ENCODE measurements at places on chromosomes 4 and X.

DNA sequence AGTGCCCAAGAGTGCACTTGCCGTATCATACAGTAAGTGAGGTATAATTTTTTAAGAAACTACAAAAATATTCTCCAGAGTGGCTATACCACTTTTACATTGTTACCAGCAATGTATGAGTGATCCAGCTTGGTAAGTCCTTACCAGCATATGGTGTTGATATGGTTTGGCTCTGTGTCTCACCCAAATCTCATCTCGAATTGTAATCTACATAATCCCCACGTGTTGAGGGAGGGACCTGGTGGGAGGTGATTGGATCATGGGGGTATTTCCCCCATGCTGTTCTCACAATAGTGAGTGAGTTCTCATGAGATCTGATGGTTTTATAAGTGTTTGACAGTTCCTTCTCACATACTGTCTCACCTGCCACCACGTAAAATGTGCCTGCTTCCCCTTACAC lies 44.8 kb downstream of the RBMX start:
- no peak for DNase-seq

DNA sequence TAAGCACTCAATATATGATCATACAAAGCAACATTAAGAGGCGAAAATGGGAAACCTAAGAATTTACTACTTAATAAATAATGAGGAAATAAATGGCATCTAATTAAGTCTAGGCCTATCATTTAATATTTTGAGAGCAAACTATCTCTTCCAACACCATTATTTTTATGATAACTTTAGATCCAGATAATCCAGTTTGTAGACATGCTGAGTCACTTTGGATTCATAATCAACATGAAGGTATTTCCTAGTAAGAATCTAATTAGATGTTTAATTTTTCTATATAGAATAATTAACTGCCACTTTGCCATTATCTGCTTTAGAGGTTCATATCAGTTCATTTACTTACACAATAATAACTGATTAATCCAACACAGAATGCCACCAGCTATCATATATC lies 336.2 kb downstream of the INPP4B start:
- DNase-seq: no peak

DNA sequence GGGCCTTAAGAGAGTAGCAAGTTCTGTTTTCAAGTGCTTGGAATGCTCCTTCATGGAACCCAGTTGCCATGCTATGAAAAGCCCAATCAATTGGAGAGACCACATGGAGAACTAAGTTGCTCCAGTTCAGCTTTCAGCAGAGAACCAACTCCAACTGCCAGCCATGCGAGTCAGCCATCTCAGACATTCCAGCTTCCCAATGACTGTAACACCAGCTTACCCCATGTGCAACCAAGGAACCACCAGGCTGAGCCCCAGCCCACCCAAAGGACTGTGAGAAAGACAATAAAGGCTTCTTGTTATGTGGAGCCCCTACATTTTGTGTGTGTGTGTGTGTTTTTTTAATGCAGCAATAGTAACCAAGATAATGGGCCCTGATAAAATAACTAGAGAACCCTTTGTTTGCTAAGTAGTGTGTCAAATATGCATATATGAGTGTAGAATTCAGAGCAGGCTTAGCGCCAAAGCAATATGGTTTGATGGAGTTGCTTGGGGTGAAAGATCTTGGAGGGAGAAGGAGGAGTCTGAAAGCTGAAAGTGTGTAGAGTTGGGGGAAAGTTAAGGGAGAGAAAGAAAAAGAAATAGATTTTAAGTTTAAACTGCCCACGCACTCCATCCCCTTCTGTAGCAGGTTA lies 35.0 kb upstream of the CCKAR start:
- no peak for DNase-seq

DNA sequence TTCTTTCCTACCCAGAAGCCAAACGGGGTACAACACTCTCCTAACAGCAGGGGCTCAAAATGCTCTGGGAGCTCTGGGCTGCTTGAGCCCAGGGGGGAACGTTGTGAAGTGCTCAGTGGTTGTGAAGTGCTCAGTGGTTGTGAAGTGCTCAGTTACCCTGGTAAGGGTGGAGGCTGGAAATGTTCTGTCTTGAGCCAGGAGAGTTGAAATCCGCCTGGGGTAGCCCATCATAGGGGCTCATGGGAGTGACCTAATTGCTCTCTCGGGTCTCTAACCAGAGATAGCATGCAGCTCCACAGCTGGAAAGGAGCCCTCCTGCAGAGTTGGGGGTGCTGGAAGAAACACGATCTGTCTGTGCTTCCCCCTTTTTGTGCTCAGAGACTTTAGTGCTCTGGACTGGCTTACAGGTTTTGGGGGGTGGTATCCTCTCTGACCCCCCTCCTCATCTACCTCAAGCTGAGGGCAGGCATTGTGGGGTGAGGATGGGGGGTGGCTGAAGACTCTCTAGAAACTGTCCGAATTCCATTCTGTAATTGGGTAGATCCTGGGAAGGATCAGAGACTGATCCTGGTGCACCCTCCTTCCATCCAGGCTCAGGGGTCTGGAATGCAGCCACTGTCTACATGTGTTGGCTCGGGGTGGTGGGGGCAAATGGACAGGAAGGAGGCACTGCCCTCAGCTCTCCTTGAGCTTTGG lies 2.7 kb downstream of the EFNB1 start:
- DNase-seq: no peak

GRCh38 chrX:134764202-134764785 lies 106.0 kb upstream of the PLAC1 start:
- DNase-seq: no peak

DNA sequence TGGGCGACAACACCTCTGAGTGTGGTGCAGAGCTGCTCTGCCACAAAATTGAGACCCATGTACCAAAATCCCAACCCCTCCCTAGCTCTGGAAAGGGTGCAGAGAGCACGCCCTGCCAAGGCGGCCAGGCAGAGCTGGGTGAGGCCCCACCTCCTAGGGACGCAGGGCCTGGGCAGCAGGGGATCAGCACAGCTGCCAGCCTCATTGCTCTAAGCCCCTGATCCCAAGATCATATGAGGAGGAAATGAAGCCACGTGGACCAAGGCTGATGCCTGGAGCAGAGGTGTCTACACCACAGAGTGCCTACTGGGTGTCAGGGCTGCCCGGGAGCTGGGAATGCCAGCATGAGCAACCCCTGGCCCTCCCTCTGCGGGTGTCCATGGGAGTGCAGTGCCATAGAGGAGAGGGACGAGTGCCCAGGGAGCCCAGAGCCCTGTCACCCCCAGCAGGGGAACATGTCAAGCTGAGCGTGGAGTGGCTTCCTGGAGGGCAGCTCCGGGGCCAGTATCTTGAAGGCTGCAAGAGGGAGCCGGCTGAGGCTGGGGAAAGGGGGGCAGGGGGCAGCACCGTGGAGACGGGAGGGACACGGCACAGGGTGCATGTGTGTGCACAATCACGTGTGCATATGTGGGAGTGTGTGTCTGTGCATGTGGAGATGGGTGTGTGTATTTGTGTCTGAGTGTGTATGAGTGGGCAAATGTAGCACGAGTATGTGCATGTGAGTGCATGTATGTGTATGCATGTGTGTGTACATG lies 63.9 kb upstream of the PSAPL1 start:
- no peak for DNase-seq

GRCh38 chr4:3871181-3871852 lies 105.1 kb downstream of the ADRA2C start:
- DNase-seq: no peak

GRCh38 chrX:56550667-56551066 lies 12.8 kb upstream of the UBQLN2 start:
- DNase-seq: no peak

- DNase-seq: no peak
Observed at GRCh38 chr4:182494103-182494502, 250.9 kb downstream of the TENM3 start.

DNA sequence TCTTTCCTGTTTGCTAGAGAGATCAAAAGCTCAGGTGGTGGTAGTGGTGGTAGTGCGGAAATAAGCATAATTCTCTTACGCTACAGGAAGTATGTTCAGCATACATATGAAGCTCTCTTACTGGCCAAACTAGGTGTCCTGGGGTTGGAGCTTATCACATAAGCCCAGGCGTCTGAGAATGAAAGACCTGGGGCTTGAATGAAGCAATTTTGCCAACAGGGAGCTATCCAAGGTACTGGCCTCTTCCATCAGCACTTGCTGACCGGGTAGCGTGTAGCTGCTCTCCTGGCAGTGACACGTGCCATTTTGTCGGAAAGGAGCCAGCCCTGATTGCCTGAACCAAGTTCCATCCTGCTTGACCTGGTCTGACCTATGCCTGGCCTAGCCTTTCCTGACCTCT lies 65.9 kb upstream of the HPF1 start:
- DNase-seq: no peak

GRCh38 chr4:6192245-6192644 lies 8.1 kb downstream of the JAKMIP1 start:
- DNase-seq: no peak

GRCh38 chr4:25065431-25065858 lies 34.7 kb upstream of the LGI2 start:
- DNase-seq: no peak

DNA sequence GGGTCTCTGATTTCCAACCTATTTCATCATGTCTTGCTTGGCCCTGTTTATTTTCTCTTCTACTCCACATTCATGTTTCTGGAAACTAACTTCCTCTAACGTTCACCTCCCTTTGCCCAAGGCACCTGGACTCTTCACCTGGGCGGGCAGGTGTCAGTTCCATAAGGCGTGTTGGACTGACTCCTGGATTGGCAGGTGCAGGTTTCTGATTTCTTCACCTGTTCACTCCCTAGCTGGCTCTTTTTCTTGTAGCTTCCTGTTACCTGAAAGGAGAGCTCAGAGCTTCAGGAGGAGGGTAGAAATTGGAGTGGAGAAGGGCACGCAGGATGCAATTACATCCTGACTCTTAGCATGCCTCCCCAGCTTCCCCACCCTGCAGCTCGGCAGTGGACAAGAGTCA lies 350.8 kb upstream of the KLF3 start:
- DNase-seq: no peak

DNA sequence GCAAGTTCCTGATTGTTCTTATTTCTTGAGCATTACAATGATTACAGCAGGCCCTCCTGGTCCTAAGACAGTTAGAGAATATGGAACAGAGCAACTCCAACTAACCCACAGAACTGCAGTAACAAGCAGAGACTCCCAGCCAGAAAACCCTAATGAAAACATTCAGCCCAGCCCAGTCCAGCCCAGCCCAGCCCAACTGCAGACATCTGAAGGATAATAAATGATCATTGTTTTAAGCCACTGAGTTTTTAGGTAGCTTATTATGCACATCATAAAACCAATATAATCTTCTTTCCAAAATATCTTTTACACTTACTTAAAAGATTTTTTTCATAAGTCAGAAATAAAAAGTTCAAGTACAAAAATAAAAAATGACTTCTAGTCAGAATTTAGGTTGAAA lies 51.3 kb downstream of the SPOCK3 start:
- DNase-seq: peak; percentile 29

GRCh38 chrX:39705290-39705689 lies 392.5 kb downstream of the BCOR start:
- no peak for DNase-seq

GRCh38 chr4:123744664-123745290 lies 348.2 kb downstream of the SPRY1 start:
- no peak for DNase-seq

GRCh38 chr4:20428436-20429160 lies 176.9 kb downstream of the SLIT2 start:
- peak; percentile 53 for DNase-seq

- no peak for DNase-seq
Observed at GRCh38 chr4:168852933-168853713, 156.9 kb downstream of the CBR4 start.

- DNase-seq: no peak
Observed at GRCh38 chr4:41346306-41347061, 89.8 kb downstream of the UCHL1 start.

GRCh38 chr4:146098978-146099377 lies 76.5 kb upstream of the LSM6 start:
- no peak for DNase-seq

DNA sequence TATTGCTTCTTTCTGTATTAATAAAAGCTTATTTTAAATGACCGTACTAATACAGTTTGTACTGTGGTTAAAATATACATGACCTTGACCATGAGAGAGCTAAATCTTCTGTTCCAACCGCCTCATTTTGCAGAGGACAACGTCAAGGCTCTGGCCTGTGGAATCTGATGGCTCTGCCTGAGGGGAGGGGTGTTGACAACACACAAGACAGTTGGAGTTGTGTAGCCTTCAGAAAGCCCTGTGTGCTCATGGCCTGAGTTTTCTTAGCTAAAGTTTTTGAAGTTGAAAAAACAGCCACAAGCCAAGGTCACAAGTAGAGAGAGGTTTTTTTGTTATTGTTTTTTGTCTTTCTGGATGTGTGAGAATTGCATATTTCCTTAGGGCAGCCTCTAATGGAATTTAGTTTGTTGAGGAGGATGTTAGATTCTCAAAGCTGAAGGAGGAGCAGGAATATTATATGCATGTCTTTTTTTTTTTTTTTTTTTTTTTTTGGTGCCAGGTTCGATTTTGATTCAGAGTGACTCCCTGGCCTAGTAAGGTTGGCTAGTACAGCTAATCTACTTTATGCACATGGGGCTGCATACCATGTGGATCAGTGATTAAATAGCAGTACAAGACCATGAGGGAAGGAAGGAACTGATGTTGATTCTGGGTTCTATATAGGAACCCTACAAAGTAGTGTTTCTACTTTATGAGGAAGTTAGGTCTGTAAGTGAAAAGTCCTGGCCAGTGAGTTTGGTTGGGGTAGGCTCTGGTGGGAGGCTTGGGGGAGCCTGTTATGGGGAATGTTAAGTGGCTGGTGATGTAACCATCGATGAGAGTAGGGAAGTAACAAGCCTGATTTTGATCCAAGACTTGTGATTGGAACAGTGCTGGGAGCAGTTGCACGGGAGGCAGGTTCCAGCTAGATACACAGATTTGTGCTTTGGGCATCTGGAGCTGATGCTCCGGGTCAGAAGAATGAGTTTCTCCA lies 20.3 kb downstream of the SMS start:
- DNase-seq: no peak

- DNase-seq: no peak
Observed at GRCh38 chr4:25500626-25501316, 123.7 kb downstream of the ANAPC4 start.

GRCh38 chr4:180610324-180610723 lies 1632.9 kb upstream of the TENM3 start:
- no peak for DNase-seq

- no peak for DNase-seq
Observed at GRCh38 chr4:47913330-47913729, 1.1 kb downstream of the NFXL1 start.

DNA sequence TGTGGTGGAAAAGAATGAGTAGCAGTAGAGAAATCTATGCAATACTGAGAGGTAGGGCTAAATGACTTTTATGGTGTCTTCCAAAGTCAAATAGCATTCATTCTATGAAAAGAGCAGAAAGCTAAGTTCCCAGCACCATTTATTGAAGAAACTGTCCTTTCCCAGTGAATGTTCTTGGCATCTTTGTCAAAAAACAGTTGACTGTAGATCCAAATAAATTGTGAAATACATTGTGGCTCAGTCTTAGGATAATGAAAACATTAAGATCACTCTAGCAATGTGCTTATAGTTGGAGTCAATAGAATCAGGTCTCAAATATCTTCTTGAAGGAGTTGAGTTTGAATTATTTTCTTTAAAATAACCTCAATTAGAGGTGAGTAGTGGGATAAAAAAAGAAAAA lies 19.4 kb downstream of the AREG start:
- no peak for DNase-seq
